T-helper 17 cell (primary cell): ENCODE measurements at places on chromosomes 3 and 15.

GRCh38 chr15:85760531-85761371 lies 34.0 kb downstream of the KLHL25 start:
- no peak for DNase-seq

GRCh38 chr15:79978260-79978654 lies 7.3 kb upstream of the BCL2A1 start:
- no peak for DNase-seq

- no peak for DNase-seq
Measured at GRCh38 chr15:57505056-57505715, 86.5 kb upstream of the MYZAP start.

DNA sequence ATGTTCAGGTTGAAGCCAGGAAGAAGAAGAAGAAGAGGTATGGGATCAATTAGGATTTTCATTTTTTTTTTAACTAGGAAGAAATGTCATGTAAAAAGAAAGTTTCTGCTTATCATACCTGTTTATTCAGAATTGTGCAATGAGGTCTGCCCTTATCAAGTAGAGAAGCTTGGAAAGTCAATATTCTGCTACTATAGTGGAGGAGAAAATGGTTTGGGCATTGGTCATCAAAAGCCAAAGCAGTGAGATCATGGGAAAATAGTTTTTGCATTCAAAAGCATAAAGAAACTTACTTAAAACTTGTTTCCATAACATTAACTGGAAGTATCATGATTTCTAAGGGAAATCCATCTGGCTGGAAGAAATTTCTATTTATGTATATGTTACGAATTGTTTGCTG lies 1239.2 kb downstream of the NSUN3 start:
- DNase-seq: no peak

- no peak for DNase-seq
Measured at GRCh38 chr3:197562398-197563251, 6.9 kb upstream of the BDH1 start.

- no peak for DNase-seq
Measured at GRCh38 chr3:72013084-72013483, 228.1 kb upstream of the PROK2 start.

- DNase-seq: no peak
Measured at GRCh38 chr3:12430086-12430485, 54.2 kb upstream of the TSEN2 start.

DNA sequence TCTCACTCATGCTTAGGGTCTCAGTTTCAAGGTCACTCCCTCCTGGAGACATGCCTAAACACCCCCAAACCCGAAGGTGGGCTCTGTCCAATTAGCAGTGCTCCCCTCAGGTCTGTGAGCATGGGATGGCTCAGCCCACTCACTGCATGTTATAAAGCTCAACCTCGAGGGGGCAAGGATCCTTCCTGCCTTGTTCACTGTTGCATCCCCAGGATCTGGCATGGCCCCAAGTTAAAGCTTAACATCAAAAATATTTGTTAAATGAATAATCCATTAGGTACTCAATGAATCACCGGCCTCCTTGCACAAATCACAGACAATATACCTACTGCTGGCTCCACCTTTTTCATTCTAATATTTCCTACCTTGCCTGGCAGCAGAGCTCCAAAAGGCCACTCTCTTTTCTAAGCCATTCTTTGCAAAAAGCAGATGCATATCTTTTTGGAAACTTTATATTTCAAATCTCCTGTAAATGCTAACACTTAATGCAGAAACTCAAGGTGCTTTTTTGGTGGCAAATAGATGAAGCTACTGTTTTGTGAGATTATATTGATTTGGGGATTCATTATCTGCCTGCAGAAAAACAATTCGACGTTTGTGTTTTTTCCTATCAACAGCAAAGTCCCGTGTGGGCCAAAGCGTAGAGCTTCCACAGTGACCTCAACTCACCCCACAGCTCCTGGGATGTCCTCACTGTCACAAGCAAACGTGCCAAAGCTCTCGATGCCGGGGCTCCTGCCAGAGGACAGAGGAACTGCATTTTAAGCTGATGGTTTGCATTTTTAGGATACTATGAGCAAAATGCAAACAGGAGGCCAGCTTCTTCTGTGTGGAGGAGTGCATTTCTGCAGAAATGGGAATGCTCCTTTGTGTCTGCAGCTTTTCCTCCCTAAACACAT lies 35.4 kb downstream of the PCOLCE2 start:
- DNase-seq: no peak

DNA sequence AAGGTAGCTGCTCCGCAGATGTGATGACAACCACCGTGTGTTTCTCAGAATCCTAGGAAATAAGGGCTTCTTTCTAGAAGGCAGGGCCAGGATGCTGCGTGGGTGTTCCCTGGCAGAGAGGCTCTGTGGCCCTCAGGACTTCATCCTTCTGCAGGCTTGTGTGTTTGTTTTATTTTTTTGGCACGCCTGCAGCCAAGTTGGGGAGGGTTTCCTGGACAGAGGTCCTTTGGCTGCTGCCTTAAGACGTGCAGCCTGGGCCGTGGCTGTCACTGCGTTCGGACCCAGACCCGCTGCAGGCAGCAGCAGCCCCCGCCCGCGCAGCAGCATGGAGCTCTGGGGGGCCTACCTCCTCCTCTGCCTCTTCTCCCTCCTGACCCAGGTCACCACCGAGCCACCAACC lies at the start of gene CLEC3B:
TSS of gene CLEC3B (plus strand) at position 266 of the 400 bp plus-strand sequence. CDS start at position 326, 60 bp downstream.
- DNase-seq: no peak

GRCh38 chr3:9280451-9281219 lies 31.2 kb upstream of the SRGAP3 start:
- DNase-seq: no peak

DNA sequence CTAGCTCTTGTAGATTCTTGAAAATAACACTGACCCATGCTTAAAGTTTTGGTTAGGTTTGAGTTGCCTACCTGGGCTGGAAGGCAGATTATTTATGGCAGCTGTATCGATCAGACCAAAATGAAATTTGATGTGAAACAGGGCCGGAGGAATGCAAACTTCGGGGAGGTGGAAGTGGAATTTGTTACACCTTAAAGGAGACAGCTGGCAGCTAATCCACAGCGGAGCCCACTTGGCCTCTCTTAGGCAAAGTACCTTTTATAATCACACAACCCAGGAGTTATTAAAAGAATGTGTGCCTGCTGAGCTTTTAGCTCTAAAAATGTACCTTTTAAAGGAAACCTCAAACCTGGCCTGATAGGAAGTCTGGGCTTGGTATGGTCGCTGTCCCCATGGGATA lies 250.9 kb upstream of the TPM1 start:
- no peak for DNase-seq

DNA sequence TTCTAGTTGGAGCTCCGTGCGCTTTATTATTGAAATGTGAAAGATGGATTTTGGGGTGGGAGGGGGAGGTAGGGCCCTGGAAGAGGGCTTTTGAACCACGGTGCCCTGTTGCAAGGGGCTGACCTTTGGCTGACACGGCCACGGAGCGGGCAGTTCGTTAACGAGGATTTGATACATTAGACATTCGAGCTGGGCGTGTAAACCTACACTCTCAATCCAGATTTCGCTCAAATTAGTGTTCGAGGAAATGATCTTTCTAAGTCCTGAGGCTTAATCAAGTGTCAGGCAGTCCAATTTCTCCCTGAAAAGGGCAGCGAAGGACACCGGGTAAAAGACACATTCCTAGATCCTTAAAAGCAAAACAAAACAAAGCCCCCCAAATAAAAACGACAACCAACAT lies 13.0 kb downstream of the ZIC1 start:
- no peak for DNase-seq

- no peak for DNase-seq
Measured at GRCh38 chr3:72593881-72594397, 254.3 kb downstream of the SHQ1 start.

GRCh38 chr15:65377976-65378366 lies at the start of gene IGDCC3:
TSS of gene IGDCC3 (minus strand) at chr15:65378002. CDS start at chr15:65377788, 214 bp downstream.
- no peak for DNase-seq

- DNase-seq: no peak
Measured at GRCh38 chr3:69126216-69126615, 3.8 kb upstream of the LMOD3 start.
